ENCODE measurements at places on chromosomes 4 and X.

DNA sequence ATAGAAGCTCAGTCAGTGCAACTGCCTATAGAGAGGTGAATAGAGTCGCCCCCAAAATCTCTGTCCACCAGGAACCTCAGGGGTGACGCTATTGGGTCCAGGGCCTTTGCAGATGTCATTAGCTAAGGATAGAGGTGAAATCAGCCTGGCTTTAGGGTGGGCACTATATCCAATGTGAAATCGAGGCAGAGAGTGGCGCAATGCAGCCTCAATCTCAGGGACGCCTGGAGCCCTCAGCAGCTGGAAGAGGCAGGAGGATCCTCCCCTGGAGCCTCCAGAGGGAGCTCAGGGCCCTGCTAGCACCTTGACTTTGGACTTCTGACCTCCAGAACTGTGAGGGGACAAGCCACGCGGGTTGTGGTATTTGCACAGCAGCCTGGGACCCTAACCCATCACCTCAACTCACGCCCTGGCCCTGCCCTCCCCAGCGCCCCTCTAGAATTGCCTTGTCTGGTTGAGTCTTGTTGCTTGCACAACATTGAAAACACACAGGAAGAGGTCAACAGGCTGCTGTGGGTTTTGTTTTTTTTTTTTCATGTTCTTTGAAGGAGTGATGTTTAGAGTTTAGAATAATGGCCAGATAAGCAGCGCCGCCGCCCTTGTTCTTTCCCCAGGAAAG is 89.4 kb upstream of the PSAPL1 start:
- no peak for DNase-seq

DNA sequence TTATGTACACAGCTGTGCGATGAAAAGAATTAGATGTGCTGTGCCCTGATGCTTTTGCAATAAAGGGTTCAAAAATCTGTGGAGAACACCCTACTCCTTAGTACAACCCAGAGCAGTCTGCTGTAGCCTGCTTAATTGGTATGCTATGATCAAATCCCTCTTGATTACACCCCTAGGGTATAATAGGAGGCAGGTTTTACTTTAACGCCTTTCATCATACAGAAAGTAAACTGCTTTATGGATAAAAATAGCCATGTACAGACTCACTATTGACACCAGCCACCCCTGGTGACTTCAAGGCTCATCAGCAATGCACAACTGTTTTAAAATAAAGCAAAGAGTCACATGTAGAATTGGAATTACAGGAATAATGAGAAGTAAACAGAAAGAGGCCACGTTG is 315.3 kb downstream of the DMD start:
- DNase-seq: no peak

DNA sequence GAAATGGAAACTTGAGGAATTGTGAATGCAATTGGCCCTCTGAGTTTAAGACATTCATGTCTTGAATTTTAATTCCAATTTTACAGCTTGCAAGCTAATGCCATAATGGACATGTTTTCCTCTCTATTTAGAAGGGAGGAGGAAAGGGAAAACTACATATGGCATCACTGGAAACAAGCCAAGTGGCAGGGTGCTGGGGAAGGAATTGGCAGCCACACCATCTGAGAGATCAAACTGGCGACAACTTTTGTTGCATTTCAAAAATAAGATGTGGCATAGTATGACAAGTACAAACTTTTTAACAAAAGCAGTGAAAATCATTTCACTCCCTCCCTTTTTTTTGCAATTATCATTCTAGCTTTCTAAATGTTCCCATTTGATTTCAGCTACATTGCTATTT is 615.6 kb downstream of the CENPC start:
- peak; percentile 22 for DNase-seq

- DNase-seq: no peak
These were observed 1.2 kb downstream of the PROM1 start for GRCh38 chr4:16082426-16083240.

- no peak for DNase-seq
These were observed 659.3 kb upstream of the SLIT2 start for GRCh38 chr4:19592391-19592790.

DNA sequence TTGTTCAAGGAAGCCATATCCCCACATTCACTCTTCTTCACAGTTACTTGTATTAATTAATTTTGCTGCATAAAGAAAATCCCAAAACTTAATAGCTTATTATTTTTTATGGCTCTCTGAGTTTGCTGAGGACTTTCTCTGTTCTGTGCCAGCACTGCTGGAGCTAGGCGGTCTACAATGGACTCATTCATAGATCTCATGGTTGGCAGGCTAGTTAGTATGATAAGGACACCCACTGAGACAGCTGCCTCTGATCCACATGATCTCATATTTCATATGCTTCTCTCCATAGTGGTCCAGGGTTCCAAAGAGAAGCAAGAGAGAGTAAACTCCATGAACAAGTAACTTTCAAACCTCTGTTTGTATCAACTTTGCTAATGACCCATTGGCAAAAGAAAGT is 170.2 kb downstream of the ADGRA3 start:
- no peak for DNase-seq

Measured in NCI-H510A treated with DMSO at 0.1 percent for 48 hours (cell line).